ENCODE measurements at places on chromosomes 6 and 20.

- no peak for DNase-seq
Observed at GRCh38 chr6:166636191-166636933, 9.3 kb upstream of the RPS6KA2 start.

DNA sequence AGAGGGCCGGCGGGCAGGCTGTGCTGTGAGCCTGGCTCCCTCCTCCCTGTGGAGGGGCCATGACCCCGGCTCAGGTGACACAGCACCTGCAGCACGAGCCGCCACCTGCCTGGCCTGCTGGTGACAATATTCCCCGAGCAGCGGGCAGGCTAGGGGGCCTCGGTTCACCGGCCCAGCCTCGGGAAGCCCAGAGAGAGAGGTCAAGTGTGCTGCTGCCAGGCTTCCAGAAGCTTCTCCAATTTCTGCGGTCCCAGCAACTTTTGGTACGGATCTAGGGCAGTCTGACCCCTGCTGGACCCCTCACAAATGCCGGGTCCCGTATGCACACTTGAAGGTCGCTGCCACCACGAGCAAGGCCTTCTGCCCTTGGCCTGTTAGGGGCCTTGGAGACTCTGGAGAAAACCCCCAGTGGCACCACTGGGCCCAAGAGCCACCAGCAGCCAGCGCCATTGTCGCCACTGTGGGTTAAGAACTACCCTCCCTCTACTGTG, 38.6 kb upstream of the NOL4L start:
- no peak for DNase-seq

- DNase-seq, result no peak
Observed at GRCh38 chr6:9977411-9977810, 437.5 kb downstream of the TFAP2A start.

GRCh38 chr20:49631061-49631716, 63.3 kb upstream of the PTGIS start:
- DNase-seq, result no peak

DNA sequence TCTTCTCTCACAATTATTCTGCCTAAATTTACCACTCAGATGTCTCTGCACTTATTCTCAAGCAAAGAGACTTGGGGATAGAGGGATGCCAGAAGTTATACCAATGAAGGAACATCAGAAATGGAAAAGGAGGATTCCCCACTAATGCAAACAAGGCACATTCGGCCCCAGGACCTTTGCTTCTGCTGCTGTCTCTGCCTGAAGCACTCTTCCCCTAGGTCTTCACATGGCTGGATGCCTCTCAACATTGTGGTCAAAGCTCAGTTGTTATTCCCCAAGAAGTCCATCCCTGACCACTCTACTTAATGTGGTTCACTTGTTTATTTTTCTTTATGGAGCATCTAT, 508.7 kb downstream of the DOK5 start:
- DNase-seq, result no peak

GRCh38 chr20:20895537-20895936, 183.1 kb upstream of the RALGAPA2 start:
- no peak for DNase-seq

DNA sequence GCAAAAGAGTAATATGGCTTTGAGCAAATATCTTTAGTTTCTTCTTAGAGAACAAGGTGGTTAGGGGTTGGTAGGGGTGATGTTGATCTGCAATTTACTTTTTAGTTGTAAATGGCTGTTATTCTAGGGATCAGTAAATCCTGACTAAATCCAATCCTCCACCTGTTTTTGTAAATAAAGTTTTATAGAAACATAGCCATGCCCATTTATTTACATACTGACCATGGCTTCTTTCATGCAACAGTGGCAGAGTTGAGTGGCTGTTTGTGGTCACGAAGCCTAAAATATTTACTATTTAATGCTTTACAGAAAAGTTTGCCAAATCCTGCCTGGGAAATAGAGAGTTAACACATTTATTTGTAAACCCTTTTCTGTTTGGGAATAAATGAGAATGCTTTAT, 14.7 kb downstream of the HIVEP1 start:
- no peak for DNase-seq

DNA sequence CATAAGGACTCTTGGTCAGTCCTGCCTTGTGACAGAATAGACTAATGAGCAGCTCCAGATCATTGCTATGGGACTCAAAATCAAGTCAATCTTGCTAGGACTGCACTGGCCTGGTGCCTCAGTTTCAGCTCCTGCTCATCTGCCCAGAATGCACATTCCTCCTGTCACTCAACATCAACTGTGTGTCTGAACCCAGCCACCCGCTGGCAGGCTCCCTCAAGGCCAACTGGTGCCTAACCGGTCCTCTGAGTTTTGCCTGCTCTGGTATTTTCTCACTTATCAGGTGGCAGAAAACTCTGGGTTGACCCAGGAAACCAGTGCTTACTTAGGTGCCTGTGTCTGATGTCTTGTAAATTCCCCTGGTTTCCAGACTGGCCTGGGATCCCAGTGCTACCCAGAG, 297.7 kb downstream of the DHX35 start:
- DNase-seq, result no peak

GRCh38 chr20:51354191-51354768, 188.2 kb downstream of the NFATC2 start:
- no peak for DNase-seq

DNA sequence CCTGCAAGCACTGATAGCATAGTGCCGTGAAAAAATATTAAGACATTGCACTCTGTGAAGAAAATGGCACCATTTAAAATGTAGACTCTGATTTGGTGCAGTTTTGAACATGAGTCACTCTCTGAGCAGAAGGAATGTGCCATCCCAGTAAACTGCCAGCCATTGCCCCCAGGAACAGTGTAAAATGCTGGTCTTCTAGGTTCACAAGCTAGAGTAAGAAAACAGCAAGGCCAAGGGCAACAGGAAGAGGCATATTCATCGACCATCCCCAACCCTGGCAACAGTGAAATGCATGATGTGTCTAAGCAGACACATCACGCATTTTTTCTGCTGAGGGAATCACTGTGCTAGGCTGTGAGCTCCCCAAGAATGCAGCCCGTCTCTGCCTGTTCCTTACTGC, 163.2 kb upstream of the RIN2 start:
- no peak for DNase-seq

DNA sequence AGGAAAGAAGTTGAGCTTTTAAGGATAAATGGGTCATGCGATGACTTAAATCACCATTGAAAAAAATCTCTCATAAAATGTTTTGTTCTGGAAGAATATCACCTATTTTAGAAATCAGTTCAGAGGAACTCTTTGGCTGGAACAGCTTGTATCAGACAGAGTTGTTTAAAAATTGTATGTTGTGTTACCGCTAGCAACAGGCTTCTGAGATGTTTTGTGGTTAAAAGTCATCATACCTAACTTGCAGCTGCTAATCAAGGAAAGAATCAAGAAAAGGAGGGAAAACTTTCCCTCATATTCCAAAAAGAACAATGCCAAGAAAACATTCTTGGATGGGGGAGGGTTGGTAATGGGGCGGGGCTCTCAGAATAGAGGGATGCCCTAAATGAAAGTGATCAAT, 220.7 kb upstream of the CITED2 start:
- no peak for DNase-seq

GRCh38 chr6:101605874-101606273, 212.4 kb downstream of the GRIK2 start:
- DNase-seq, result no peak

DNA sequence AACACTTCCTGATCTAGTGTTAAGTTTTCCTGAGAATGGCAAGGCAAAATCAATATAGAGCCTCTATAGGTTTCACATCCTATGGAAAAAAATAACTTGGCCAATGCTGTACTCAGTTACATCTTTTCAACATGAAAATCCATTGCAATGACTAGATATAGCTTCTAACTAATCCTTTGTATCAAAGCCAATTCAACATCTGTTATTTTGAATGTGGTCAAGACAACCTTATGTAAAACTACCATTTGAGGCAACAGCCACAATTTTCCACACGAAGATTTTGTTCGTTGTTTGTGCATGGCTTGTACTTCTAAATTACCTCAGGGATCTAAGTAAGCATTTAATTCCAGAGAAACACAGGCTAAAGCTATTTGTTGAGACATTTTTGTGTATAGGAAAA, 637.8 kb upstream of the EYS start:
- no peak for DNase-seq

DNA sequence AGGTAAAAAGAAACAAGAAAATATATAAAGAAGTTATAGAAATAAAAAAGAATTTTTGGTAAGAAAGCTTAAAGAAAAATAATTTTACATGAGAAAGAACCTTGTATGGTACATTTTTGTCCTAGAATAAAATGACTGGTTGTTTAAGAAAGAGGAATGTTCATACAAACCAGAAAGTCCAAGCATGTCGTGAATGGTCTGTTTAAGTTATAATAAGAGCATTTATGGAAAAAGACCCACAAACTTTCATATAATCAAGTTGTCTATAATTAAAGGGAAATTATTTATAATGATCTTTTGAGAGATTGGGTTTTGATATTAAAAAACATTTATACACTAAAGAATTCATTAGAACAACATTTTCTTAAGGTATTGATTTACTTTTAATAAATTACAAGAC, 27.8 kb upstream of the FAM110A start:
- no peak for DNase-seq

GRCh38 chr20:2133318-2134183, 31.9 kb downstream of the STK35 start:
- no peak for DNase-seq

GRCh38 chr6:159089909-159090308, 45.1 kb upstream of the TAGAP start:
- DNase-seq, result no peak

DNA sequence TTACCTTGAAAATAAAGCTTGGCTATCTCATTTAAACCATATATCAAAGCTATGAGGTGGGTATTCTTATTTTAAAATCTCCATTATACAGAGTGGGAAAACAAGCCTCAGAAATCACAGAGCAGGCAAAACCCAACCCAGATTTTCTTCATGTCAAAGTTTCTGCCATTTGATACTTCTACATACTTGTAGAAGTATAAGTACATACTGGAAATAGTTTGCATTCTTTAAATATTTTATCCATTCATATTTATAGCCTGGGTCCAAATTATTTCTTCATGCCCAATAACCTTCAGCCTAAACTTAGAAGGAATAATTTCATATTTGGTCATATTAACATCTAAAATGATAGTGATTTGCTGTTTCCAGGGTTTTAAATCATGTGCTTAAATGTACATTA, 61.8 kb downstream of the MLIP start:
- DNase-seq, result no peak

DNA sequence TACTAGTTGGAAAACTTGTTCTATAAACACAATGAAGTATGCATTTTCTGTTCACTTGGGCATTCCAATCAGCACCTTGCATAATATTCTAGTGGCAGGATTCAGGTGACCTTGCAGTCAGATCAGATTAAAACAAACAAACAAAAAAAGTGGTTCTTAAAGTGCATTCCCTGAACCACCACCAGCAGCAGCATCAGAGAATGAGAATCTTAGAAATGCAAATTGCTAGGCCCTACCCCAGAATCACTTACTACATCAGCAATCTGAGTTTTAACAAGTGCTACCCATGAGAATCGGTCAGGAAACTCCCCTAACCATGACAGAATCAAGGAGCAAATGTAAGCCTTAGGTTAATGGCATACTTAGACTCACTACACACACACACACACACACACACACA, 41.7 kb downstream of the SNAP25 start:
- DNase-seq, result no peak

DNA sequence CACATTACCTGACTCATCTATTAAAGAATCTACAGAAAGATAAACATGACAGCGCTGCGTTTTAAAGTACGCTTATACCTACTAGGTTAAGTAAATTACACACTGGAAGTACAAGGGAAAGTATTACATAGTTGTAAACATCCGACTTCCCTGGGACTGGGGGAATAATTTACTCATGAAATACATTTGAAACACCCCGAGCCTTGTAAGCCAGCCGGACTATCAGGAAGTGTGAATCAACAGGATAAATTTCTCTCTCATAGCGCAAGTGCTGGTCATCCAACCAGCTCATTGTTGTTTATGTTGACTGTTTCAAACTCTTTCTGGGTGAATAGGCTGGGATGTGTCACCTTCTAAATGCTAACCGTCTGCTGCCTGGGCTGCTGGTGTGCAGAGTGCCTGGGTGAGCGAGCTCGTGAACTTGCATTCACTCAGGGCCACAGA, 4.9 kb downstream of the BMP6 start:
- DNase-seq, result no peak

DNA sequence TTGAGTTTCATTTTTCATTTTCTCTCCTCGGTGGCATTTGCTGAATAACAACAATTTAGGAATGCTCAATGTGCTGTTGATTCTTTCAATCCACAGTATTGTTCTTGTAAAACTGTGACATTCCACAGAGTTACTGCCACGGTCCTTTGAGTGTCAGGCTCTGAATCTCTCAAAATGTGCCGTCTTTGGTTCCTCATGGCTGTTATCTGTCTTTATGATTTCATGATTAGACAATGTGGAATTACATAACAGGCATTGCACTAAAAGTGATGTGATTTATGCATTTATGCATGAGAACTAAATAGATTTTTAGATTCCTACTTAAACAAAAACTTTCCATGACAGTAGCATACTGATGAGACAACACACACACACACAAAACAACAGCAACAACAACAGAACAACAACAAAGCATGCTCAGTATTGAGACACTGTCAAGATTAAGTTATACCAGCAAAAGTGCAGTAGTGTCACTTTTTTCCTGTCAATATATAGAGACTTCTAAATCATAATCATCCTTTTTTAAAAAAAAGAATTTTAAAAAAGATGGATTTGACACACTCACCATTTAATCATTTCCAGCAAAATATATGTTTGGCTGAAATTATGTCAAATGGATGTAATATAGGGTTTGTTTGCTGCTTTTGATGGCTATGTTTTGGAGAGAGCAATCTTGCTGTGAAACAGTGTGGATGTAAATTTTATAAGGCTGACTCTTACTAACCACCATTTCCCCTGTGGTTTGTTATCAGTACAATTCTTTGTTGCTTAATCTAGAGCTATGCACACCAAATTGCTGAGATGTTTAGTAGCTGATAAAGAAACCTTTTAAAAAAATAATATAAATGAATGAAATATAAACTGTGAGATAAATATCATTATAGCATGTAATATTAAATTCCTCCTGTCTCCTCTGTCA, 88.1 kb downstream of the SNAP25 start:
- DNase-seq, result no peak

GRCh38 chr6:5083813-5084359, 1.3 kb upstream of the PPP1R3G start:
- no peak for DNase-seq

DNA sequence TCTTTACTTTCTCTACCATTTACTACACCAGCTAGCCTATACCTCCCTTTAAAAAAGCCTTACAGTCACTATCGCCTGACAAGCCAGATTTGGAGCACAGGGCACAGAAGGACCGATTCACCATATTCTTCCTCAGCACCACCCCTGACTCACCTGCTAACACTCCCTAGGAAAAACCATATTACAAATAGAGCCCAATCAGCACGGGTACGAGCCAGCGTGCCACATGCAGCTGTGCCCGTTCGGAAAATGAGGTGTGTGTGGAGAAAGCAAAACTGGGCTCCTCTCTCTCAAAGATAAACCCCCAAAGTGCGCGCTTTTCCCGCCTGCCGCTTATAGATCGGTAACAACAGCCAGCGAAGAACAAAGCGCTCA, 1.2 kb downstream of the SYNCRIP start:
- DNase-seq, result no peak

- no peak for DNase-seq
Observed at GRCh38 chr6:131112249-131112648, 23.0 kb upstream of the AKAP7 start.

Measured in activated naive CD8-positive, alpha-beta T cell treated with anti-CD3 and anti-CD28 coated beads, Interleukin-2, amount 50 U/mL, for 16 hours (primary cell).